ENCODE measurements at places on chromosomes 2 and 18.

DNA sequence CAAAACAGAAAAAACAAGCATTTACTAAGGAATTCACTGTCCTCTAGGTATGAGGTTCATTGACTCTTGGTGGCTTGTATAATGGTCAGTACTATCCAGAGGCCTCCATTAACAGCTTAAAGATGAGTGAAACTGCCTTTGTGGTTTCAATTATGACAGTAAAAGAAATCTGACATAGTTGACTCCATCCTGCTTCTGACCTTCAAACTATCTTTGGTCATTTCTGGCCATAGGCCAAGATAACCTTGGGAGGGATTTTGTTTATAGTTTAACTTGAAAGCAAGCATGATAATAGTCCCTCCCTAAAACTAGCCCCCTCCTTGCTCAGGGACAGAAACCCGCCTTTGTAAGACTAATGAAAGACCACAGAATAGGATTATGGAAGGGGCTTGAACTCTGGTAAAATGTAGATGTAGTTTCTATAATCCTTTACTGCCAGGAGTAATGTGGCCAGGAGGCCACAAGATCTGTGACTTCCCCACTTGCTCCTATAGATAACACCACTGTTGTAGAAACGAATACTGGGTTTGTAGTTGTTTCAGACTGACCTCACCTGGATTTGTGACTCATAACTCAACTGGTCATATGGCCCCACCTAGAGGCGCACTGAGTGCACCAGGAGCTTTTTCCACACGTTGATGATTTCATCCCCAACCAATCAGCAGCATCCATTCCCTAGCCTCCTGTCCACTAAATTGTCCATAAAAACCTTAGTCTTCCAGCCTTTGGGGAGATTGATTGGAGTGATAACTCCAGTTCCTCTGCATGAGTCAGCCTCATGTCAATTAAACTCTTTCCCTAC, 8.6 kb upstream of the PLEKHM3 start:
- DNase-seq, result no peak

- no peak for DNase-seq
Observed at GRCh38 chr2:233063269-233063975, 3.3 kb downstream of the INPP5D start.

- DNase-seq, result no peak
Observed at GRCh38 chr2:117775703-117776219, 38.7 kb upstream of the DDX18 start.

GRCh38 chr2:84970210-84970867, 622 bp upstream of the KCMF1 start:
- DNase-seq, result no peak

DNA sequence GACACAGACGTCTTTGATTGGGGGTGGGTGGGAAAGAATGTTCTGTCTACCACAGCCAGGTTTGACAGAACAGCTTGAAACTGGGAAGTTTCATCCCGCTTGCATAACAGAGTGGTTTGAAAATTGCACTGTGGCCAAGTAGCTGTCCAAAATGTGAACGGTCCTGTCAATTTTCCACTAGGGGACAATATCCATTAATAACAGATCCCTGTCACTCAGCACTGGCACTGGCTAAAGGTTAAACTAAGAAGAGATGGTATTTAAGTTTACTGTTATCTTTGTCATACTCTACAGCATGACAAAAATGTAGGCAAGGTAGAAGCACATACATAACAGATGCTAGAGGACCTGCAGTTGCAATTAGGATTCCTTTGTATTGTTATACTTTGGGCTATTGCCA, 55.6 kb upstream of the ACMSD start:
- DNase-seq, result no peak

Data from Panc1 (cell line).